ENCODE measurements at places on chromosomes 7 and 10.

DNA sequence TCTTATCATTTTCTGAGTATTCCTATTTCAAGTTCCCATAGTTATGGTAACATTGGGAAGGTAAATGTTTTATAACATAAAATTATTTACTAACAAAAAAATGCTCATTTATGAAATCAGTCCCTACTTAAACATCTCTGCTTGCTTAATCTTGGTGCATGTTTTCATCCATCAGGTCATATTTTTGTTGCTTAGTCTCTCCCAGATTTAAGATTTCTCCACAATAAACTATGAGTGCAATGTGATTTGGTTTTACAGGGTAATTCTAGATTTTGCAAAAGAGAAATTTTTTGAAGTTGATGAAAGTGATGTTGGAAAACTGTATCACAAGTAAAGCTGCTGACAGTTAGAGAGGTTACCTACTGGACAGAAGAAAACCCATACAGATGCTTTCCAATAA is 28.6 kb downstream of the PIK3AP1 start:
- DNase-seq: no peak

- no peak for DNase-seq
Observed at GRCh38 chr10:104069613-104070012, 16.1 kb downstream of the COL17A1 start.

DNA sequence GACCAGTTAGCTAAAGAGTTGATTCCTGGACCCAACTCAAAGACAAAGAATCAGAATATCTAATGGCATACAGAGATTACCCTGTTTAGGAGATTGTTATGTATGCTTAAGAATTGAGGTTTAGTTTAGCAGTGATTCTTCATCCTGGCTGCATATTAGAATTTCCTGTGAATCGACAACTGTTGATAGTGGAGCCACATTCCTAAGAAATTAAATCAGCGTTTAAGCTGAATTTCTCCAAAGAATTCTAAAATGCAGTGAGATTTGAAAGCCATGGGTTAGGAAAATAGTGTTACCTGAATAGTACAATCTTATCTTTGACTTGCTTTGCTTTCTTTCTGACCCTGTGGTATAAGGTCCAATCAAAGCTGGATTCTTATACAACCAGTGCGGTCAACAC is 16.4 kb upstream of the FERD3L start:
- DNase-seq: no peak

GRCh38 chr7:73870041-73870492 is 9.1 kb downstream of the TMEM270 start:
- DNase-seq: no peak

DNA sequence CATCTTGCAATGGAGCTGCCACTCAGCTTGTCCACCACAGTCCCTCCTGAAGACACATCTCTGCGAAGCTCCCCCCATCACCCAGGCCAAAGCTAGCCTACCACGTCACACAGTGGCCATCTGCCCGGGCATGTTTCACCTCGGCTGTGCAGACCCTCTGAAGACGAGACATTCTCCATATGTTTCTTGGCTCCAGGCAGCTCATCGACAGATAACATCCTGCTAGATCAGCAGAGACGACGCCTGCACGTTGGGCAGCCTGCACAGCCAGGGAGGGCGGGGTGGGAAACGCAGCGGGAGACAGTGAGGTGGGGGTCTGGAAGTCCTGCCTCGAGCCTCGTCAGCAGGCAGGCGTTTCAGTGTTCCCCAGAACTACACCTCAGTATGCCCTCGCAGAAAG is 53.0 kb downstream of the PTPRN2 start:
- no peak for DNase-seq

- no peak for DNase-seq
Observed at GRCh38 chr7:134527979-134528371, 608 bp downstream of the AKR1B10 start.

DNA sequence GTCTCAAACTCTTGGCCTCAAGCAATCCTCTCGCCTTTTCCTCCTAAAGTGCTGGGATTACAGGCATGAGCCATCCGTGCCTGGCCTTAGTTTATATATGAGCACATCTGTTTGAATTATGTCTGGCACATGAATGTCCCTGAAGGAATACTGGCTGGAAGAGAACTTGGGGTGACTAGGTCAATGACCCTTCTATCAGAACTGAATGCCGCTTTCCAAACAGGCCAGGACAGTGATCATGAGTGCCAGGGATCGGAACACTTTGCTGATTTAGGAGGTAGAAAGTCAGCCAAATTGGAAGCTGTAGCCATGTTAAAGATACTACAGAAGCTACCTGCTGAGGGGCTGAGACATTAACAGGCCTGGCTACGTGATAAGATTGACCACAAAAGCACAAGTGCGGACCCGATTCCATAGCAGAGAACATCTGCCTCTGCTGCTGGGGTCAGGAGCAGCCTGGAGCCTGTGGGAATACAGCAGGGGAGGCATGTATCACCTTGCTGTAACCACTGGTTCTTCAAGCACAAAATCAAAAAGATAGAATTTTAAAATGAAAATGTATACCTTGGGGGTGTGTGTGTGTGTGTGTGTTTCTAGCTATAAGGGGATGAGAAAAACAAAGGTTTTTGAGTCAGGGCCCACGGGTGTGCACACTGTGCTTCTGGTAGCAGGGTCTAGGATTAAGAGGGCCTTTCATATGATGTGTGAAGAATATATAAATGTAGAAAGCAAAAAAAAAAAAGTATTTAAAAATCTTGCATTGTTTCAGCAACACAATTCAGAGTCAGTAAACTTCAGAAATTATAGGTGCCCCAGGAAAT is 293.7 kb downstream of the BBS9 start:
- no peak for DNase-seq

- no peak for DNase-seq
Observed at GRCh38 chr10:74612195-74612594, 214.2 kb upstream of the KAT6B start.

DNA sequence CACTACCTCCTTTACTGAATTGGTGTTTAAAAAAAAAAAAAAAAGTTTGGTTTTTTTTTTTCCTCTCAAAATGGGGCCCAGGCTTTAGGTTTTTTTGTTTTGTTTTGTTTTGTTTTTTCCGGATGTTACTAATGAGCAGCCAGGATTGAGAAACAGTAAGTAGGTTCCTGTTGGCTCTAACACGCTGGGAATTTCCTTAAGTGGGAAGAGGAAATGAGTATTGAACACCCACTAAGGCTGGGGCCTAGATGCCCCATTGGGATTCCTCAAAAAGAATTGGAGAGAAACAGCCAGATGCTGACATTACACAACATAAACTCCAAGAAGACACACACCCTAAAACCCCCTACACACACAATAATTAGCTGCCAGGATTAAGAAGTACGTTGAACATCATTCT is 102.2 kb upstream of the NANOS1 start:
- DNase-seq: no peak

DNA sequence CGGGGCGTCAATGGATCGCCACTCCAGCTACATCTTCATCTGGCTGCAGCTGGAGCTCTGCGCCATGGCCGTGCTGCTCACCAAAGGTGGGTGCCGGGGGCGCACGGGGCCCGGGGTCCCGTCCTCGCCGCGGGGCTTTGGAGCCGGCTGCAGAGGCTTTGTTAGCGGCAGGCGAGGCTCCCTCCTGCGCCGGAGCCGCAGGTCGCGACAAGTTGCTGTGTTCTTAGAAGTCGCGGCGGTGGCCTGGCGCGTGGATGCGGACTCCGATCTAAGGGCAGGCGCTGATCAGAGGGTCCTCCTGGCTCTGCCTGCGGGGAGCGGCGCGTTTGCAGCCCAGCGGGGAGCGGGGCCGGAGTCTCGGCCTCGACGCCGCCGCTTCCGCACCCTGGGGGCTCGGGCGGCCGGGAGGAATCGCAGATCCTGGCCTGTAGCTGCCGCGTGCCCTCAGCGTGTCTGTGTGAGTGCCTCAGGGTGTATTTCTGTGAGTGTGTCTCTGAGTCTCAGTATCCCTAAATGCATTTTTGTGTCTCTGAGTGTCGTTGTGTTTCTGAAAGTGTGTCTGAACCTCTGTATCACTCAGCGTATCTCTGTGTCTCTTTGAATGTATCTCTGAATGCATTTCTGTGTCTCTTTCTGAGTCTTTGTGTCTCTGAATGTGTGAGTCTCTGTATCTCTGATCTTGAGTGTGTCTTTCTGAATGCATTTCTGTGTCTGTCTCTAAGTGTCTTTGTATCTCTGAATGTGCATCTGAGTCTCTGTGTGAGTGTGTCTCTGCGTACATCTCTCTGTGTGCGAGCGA is 766 bp downstream of the BAMBI start:
- peak; percentile 9 for DNase-seq

GRCh38 chr10:102009801-102010425 is 46.1 kb downstream of the ARMH3 start:
- peak; percentile 85 for DNase-seq

- DNase-seq: no peak
Observed at GRCh38 chr7:111074071-111074747, 16.7 kb upstream of the LRRN3 start.

- DNase-seq: no peak
Observed at GRCh38 chr7:127927348-127927696, 103.9 kb downstream of the LRRC4 start.

DNA sequence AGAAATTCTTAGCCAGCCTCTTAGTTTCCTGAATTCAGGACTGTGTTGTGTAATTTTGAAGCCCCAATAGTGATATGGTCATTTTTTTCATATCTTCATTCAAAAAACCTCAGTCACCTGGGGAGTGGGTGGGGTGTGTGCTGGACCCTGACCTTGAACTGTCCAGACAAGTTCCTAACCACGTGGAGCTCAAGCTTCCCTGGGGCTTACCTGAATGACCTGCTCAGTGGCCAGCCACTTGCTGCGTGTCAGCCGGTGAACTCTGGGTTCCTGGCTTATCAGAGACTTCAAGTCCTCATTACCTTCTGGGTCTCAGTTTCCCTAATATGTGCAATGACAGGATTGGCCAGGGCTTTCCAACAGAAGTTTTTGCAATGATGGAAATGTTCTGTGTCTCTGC is 27.1 kb downstream of the MGMT start:
- DNase-seq: no peak
